ENCODE measurements at places on chromosomes 2 and 18.

DNA sequence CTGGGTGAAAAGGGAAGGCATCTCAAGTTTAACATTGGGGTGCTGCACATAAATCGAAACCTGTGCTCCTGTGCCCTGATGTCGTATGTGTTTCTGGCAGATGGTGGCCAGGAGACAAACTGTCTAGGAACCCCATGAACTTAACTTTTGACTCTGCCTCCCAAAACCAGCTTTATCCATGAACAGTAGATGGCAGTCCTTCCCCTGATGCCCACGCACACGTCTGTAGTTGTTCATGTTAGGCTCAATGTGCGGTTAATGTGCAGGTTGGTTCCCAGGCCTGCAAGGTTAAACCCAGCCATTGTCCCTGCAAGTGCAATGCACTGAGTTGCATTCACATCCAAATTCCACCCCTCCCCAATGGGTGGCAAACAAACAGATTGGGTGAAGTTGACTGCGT is 44.1 kb upstream of the SIX3 start:
- DNase-seq = no peak

DNA sequence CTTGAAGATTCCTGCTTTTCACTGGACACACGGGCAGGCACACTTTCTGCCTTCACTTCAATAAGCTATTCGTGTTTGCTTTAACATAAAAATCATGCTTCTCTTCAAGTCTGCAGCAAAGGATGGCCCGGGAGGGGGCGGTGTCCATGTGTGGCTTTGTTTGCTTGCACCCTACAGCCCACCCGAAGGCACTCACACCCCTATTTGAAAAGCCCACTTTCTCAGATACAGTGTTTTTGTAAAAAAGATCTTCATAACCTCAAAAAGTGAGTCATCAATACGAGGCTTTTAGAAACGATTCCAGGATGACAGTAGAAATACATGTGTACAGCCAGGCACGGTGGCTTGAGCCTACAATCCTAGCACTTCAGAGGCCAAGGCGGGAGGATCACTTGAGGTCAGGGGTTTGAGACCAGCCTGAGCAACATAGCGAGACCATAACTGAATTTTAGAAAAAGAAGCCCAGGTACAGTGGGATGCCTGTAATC is 36.5 kb upstream of the HPCAL1 start:
- no peak for DNase-seq

DNA sequence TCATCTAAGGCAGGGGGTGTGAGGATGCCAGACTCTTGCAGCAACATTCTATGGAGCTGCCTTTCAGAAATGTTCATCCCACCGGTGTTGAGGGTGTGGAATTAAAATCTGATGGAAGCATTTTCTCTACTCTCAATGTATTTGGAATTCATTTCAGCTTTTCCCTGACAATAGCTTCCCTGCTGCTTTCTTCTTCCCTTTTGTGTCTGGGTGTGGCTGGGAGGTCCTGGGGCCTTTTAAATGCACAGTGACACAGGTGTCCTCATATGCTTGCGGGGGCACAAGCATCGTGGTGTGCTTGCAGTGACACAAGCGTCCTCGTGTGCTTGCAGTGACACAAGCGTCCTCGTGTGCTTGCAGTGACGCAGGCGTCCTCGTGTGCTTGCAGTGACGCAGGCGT is 43.4 kb upstream of the ASB18 start:
- no peak for DNase-seq

GRCh38 chr2:9809064-9809356 is 34.3 kb upstream of the TAF1B start:
- DNase-seq = peak; percentile 37

- DNase-seq = no peak
These were observed 38.1 kb downstream of the RALB start for GRCh38 chr2:120290737-120291136.

- no peak for DNase-seq
These were observed 64.7 kb upstream of the KLF7 start for GRCh38 chr2:207230261-207231105.

GRCh38 chr18:23918395-23919032 is 96.0 kb upstream of the TTC39C start:
- peak; percentile 60 for DNase-seq

GRCh38 chr2:230944757-230945372 is 19.8 kb upstream of the GPR55 start:
- no peak for DNase-seq

DNA sequence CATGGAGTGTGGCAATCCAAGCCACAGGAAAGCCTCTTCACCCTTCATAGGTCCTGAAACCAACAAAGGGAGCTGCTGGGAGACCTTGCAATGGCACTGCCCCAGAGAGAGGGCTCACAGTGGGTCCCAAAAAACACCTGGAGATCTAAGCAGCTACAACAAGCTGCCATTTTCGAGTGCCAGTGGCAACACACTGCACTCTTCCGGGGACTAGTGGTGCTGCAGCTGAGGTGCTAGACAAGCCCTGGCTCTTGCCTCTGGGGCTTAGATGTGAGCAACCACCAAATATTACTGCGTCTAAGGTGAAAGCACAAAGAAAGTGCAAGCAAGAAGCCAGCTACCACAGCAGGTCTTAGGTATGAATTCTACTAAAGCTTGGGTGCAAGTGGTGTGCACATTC is 192.9 kb downstream of the NOL4 start:
- DNase-seq = no peak

DNA sequence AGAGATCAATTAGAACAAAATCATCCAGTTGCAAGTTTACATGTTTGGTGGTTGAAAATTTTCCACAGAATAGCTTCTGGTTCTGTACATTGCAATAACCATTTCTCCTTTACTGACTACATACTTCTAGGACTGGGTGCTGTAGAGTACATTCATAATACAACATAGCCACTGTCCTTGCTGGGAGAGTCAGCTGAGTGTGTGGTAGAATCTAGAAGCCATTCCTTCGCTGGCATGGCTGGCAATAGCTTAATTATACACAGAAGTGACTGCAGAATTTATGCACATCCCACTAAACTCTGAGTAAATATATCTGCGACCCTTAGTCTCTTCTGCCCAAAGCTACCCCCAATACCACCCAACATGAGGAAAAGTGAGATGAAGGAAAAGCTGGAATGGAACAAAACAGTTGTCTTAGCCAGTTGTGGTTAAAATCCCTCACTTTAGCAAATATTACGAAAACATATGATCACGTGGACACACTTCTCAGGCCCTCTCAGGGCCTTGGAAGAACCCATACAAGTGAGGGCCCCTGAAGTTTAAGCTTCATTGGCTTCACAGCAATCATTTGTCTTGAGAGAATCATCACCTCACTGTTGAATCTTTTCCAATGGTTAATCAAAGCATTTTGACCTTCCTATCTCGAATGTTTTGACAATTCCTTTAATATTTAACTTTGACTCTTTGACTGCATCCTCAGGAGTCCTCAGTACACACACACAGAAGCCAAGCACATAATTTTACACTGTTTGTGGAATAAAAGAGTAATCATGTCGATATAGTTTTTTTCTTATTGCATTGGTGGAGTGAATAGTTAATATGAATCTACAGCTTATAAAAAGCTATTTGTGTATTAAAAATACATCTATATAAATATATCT is 225.1 kb downstream of the ZNF385B start:
- DNase-seq = no peak

- peak; percentile 19 for DNase-seq
These were observed 152.3 kb downstream of the ANTXR1 start for GRCh38 chr2:69165091-69165880.

- no peak for DNase-seq
These were observed 4.9 kb downstream of the DCC start for GRCh38 chr18:52344881-52345280.

GRCh38 chr2:47485751-47486300 is 82.9 kb downstream of the MSH2 start:
- DNase-seq = no peak

DNA sequence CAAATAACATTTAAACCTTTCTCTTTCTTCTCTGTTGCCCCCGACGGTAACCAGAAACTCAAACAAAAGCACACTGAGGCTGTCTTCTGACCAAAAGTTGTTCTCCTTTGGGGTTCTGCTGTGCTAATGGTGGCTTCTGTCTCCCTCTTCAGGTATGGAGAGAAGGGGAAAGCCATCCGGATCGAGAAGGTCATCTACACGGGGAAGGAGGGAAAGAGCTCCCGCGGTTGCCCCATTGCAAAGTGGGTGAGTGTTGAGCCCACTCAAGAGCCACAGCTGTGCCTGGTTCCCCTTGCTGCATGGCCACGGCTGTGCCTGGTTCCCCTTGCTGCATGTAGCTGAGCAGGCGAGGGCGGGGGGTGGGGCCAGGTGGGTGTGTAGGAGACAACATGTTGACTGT is 67.4 kb downstream of the BOLA3 start:
- DNase-seq = peak; percentile 47

GRCh38 chr2:238456449-238456848 is 29.7 kb downstream of the ASB1 start:
- DNase-seq = no peak

- no peak for DNase-seq
These were observed 73.8 kb upstream of the ACAA2 start for GRCh38 chr18:49886891-49887764.

DNA sequence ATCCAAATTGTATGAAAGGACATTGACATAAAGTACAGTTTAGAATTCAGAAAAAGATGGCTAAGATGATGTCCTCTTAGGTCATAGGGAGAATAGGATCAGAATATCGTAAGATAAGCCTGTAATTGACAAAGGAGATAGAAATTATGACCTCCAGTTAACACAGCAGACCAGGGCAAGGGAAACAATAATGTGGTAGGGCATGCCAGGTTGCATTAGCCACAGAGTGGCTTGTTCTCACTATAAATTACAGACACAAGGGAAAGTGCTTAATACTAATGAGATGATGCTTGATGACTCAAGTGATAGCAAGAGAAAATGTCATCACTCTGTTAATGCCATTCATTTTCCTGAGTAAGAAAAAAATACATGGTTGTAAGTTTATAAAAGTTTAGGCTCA is 48.9 kb upstream of the LRP1B start:
- no peak for DNase-seq

DNA sequence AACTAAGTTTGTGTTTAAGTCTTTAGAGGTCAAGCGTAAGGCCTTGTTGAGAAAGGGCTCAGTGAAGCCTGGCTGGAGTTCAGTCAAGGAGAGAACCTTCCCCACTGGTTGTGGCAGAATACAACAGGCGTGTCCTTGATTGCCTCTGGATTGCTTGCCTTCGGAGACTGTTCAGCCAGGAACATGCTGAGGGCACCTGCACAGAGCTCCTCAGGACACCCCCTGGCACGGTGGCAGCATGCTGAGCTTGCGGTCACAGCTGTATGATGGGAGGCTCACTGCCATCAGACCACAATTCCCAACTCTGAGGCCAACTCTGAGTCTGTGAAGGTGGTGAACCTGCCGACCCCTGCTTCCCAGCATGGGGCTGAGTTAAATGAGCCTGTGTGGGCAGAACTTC is 130.0 kb downstream of the LPIN1 start:
- DNase-seq = no peak

DNA sequence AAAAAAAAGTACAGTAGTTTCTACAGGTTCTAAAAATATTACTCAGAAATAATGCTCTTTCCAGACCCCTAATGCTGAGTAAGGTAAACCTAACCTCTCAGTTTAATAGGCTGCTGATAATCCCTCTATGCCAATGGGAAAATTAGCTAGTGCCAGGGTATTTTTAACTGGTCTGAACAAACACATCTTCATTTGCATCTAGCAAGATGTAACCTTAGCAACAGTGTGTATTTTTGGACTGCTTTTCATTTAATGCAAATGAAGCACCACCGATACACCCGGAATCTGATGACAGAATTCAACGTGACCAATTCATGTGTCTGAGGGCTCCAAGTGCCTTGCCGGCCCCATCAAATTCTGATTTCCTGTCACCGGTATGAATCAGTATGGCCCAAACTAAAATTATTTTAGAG is 47.4 kb upstream of the CYRIA start:
- DNase-seq = peak; percentile 49

DNA sequence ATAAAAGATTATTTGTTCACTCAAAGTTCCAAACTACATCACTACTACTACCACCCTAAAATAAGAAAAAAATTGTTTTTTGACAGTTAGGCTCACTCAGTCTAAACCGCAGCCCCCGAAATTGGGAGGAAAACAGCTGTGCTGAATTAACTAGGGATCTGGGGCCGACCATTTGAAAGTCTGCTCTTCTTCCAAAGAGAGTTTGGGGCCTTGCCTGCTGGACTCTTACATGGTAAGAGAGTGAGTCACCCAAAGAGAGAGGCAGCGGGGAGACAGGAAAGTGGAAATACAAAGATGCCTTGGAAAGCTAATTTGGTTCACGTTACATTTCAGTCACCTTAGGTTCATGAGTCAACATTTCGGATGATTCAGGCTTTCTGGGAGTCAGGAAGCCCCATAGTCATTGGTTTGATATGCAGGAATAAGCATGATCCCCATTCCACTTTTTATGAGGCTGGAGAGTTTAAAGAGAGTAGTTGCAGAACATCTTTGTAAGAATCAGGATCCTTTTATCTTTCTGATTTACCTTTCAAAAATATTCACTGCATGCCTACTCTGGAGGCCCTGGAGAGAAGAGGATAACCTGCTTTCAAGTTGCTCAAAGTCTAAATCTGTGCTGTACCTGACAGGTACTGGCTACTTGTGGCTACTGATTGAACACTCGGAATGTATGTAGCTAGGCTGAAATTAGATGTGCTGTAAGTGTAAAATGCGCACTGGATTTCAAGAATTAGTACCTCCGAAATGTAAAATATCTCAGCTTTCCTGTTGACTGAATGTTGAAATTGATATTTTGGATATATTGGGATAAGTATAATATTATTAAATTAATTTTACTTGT is 995 bp upstream of the RTN4 start:
- peak; percentile 63 for DNase-seq

GRCh38 chr2:74735564-74735963 is 81.5 kb downstream of the SEMA4F start:
- DNase-seq = no peak

DNA sequence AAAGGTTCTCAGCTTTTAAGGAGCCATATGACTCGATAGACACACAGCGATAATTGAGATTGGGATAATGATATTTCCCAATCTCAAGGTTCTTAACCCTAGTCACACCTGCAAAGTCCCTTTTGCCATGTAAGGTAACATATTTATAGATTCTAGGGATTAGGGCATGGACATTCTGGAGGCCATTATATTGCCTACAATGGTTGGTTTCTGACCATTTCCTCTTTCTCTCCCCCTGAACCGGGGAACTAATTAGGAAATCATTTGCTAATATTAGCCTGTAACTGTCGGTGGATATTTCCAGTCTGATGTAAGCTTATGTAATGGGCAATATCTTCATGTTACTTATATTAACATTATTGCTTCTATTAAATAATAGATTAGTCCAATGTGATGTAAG is 40.8 kb upstream of the ARHGAP15 start:
- no peak for DNase-seq

GRCh38 chr2:5985536-5986385 is 293.6 kb downstream of the SOX11 start:
- no peak for DNase-seq

- DNase-seq = peak; percentile 43
These were observed 722 bp downstream of the MAP4K4 start for GRCh38 chr2:101698014-101698843.

GRCh38 chr2:22282916-22283315 is 1102.1 kb upstream of the KLHL29 start:
- no peak for DNase-seq

- DNase-seq = no peak
These were observed 59.4 kb upstream of the RMDN2 start for GRCh38 chr2:37865640-37866039.

DNA sequence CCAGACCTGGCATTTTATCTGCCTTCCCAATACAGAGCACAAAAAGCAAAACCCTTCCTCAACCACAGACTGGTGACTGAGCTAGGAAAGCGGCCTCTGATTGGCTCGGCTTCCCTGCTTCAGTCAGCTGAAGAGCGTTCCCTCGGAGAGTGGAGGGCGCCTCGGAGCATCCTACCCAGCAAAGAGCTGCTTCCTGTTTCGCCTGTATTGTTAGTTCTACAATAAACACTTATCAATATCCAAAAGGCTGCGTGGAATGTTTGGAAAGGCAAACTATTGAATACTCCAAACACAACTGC is 125.0 kb downstream of the CACNB4 start:
- DNase-seq = peak; percentile 95
